Fibroblast of mammary gland (primary cell): ENCODE measurements at places on chromosomes 2 and 18.

DNA sequence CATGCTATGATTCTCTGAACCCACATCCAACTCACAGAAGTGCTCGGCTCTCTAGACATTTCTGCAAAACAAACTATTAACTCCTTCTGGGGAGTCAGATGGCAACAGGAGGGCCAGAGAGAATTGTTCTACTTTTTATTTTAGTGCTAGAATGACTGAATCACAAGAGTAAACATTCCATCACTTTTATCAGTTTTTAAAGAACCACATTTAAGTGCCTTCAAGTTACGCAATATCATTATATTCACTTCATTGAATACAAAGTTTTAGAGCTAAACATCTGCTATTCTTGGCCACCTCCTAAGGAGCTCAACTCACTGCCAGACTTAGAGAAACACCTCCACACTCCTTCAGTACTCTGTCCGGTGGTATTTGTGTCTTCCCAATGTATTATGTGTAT lies 22.4 kb downstream of the B4GALT6 start:
- peak; percentile 69 for DNase-seq

- DNase-seq = no peak
Measured at GRCh38 chr2:168997118-168997521, 34.0 kb downstream of the ABCB11 start.

- DNase-seq = no peak
Measured at GRCh38 chr2:21939967-21940366, 816.2 kb downstream of the TDRD15 start.

GRCh38 chr2:109721135-109721534 lies 73.0 kb upstream of the RGPD5 start:
- no peak for DNase-seq

- DNase-seq = no peak
Measured at GRCh38 chr2:72143441-72144273, 4.0 kb downstream of the CYP26B1 start.

DNA sequence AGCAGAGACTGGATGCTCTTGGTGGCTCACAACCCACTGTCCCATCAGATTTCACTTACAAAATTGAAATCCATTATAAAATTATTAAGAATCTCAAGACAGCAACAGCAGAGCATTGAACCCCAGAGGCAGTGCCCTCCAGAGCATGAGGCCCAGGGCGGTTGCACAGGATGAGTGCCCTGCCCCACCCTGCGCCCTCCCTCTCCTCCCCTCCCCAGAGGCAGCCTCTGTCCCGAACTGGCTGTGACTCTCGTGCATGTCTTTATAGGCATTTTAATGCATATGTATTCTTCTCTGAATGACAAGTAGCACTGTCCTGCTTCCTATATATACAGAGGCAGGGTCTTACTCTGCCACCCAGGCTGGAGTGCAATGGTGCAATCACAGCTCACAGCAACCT lies 10.4 kb downstream of the MFSD2B start:
- no peak for DNase-seq

DNA sequence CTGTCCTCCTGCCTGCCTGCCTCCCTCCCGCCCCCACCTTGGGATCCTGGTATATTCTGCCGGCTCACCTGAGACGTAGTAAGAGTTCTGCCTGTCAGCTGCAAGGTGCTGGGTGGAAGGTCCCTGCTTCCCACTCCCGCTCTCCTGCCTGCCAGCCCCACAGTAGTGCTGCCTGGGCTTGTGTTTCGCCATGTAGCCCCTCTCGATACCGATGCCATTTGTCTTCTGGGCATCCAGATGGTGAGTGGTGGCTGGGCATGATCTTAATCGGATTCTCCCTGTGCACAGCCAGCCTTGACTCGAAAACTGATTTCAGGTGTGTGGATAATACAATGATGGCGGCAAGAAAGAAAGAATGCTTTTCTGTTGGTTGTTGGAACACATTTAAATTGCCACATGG lies 184.9 kb downstream of the AGAP1 start:
- no peak for DNase-seq

- no peak for DNase-seq
Measured at GRCh38 chr2:128378231-128379020, 59.8 kb upstream of the HS6ST1 start.

- DNase-seq = no peak
Measured at GRCh38 chr2:45833968-45834344, 182.5 kb downstream of the PRKCE start.

DNA sequence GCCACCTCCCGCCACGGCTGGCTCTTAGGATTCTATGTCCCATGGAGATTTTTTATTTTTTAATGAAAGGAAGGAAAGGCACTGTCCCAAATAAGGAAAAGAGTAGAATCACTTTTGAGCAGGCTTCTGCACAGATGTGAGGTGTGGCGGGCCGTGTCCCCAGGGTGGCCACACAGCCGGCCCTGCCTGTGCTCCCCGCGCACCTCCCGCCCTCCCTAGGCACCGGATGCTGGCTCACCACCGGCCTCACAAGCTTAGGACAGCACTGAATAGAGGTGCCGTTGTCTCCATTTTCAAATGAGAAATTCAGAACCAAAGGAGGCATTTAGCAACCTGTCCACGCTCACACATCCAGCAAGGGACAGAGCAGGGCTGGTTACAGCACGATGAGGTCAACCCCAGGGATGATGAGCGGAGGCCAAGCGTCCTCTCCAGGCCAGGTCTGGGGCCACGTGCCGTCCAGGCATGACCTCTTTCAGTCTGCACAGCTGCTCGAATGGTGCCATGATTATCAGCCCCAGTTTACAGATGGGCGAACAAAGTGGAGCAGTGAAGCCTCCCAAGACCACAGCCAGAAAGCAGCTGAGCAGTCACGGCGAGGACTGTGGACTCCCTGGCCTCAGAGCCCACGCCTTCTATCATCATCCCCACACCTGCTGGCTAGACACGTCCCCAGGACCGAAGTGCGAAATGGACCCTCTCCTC lies 20.7 kb upstream of the TEX51 start:
- DNase-seq = no peak

DNA sequence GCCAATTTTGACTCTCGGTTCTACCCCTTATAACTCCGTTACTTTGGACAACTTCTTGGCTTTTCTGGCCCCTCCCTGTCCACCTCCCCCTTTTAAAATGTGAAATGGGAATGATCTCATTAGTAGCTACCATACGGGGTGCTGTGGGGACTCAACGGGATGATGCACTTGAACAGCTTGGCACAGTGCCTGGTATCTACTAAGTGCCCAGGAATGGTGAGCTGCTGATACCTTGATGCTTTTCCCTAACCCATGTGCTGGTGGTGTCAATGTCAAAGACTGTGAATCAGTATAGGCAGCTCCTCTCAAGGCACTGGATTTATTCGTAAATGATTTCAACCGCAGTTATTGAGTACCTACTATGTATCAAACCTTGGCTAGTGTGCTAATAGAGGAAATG lies 204.2 kb downstream of the LOXHD1 start:
- DNase-seq = peak; percentile 42

DNA sequence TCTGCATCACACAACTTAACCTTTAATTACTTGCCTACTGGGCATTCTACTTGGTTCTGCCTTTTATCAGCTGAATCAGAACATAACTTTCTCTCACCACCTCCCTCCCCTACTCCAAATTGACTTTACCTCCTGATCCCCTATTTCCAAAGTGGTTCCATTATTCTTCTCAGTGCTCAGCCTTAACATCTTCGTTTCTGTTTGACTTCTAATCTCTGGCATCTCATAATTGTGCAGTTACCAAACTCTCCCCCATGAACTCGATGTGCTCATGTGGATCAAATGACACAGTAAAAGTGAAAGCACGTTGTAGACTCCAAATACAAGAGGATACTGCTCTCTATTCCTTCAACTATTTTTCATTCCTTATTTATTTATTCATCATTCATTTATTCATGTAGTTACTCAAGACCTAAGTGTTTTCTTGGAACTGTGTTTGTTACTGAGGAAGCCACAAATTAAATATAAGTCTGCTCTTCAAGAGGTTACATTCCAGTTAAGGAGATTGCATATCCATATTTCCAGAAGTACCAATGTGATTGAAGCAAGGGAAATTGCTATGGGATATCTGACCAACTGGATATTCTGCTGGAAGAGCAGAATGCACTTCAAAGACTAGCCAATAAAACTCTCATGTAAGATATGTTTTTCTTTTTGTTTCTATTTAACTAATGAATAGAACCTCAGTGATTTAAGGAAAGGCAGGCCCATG lies 158.8 kb downstream of the TMEFF2 start:
- peak; percentile 61 for DNase-seq

DNA sequence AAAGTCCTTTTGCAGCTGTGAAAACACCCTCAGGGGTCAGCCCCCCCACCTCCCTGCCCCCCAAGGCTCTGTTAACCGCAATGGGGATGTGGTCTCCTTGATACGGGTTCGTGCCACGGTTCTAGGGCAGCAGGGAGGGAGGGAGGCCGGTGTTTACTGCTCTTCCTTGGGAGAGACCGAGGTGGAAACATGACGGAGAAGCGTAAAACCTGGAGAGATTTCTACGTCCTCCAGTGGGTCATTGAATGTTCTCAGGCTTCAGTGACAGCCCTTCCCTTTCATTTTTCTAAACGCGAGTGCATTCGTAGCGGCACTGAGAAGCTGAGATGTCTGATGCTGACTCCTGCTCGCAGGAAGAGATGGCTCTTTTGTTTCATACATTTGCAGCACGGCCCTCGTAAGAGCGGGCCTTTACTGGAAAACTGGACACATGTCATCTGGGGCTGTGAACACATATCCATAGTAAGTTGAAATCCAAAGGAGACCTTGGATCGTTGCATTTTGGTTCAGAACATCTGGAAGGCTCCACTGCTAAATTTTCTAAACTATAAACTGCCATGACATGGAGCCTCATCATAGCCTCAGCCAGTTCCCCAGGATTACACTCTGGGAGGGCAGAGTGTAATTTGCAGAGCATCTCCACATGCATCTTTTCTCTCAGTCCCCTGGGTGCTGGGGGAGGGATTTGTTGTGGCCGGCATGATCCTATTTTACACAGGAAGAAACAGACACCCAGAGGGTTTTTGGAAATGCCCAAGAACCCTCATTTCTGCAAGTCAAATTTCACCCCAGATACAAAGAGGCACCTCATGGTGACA lies 40.6 kb upstream of the HDAC4 start:
- no peak for DNase-seq

DNA sequence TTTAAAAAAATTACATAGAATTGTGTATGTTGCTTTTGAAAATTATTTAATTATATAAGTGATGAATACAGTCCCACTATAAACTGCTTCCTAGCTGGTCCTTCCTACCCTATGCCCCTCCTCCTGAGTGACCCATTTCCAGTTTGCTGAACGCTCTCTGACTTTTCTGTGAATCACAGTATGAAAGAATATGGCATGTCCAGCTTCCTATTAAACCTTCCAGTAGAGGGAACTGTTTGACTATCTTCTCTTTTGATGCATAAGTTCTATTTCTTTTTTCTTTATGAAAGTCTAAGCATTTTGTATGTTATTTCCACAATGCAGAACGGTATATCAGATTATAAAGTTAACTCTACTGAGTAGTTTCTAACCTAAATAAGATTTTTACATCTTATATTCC lies 41.3 kb downstream of the PSMG2 start:
- DNase-seq = peak; percentile 88

GRCh38 chr18:13619505-13620205 lies 106.7 kb downstream of the FAM210A start:
- no peak for DNase-seq

GRCh38 chr2:105577762-105578161 lies 166.9 kb upstream of the NCK2 start:
- no peak for DNase-seq

DNA sequence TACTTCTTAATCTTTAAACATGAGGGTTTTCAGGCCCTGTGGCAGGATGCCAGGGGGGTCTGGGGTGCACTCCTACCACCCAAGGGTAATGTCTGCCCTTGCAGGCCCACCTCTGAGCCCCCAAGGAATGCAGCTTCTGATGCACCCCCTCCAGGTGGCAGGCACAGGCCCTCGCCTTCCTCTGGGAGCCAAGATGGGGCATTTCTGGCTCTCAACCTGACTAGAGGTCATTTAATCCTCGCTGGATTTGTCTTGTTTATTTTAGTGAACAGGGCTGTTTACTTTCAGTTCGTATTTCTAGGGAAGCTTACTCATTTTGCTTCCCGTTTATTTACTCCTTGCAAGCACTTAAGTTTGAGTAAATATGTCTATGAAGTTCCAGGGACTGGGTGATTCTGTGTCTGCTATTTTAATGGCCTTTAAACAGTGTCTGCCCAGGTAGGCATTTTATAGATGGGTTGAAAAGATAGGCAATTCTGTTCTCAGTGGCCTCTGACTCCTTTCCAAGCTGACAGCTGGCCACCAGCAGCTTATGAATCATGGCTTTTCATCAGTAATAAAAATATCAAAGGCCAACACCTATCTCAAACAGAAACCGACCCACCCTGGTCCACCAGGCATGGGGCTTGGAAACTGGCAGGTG lies 11.1 kb upstream of the DNPEP start:
- DNase-seq = no peak

- no peak for DNase-seq
Measured at GRCh38 chr2:130765464-130765863, 10.1 kb downstream of the AMER3 start.

DNA sequence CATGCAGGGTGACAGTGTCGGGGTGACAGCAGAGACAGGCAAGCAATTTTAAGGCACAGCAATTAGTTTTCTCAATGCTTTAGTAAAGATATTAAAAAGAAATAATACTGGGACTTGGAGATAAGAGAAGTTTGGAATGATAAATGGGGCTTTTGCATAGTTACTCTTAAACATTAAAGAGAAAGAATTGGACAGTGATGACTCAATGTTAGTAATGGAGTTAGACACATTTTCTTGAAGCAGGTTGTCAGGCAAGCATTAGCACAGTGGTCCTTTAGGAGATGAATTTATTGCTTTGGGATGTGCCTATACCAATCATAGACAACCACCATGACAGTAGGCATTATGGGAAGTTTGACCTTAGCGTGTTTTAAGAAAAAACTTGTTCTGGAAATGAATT lies 228.3 kb upstream of the RAB12 start:
- DNase-seq = no peak

GRCh38 chr18:59867337-59868104 lies 32.3 kb upstream of the PMAIP1 start:
- no peak for DNase-seq

DNA sequence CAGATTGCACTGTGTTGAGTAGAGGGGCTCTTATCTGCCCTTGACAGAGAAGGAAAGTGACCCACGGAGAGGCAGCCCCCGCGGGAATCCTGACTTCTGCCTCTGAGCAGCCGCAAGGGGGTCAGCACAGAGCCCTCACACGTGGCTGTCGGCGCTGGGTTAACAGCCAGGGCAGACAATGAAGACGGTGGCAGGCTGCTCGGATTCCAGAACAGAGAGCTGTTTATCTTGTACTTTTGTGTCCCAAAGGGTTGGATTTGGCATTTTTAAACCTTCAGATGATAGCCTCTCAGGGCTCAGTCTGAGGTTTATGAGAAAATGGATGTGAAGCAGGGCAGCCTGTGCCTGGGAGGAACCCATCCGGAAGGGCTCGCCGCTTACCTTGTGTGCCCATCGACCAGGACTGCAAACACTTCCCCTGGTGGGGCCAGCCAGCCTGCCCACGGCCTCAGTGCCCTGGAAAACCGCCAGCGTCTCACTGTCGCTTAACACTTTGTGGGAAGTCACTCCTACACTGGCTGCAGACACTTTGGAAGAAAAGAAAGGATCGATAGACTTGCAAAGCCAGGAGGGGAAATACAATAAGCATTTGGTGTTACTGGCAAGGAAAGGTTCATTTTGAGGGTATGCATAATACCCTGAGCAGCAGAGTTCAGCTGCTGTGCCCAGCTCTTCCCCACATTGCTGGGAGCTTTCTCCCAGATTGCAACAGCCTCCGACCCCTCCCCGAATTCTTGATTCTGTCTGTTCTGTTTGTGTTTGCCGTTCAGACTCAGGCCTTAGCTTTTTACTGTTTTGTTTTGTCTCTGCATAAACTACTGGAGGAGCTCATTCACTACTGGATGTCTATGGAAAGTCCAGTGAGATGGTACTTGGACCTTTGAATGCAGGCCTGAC lies 325.3 kb upstream of the MYT1L start:
- no peak for DNase-seq
